ENCODE measurements at places on chromosomes 11 and 22.

- peaks cover 7% of the 10 kb centered on the region for H3K27me3 ChIP-seq
- no peaks in the 10 kb centered on the region for H3K4me1 ChIP-seq
- DNase-seq: no peak
- no peak overlapping the region for H3K4me3 ChIP-seq
- no peak overlapping the region for H3K27ac ChIP-seq
These were observed 23.1 kb upstream of the CAPRIN1 start for GRCh38 chr11:34028425-34028824.

DNA sequence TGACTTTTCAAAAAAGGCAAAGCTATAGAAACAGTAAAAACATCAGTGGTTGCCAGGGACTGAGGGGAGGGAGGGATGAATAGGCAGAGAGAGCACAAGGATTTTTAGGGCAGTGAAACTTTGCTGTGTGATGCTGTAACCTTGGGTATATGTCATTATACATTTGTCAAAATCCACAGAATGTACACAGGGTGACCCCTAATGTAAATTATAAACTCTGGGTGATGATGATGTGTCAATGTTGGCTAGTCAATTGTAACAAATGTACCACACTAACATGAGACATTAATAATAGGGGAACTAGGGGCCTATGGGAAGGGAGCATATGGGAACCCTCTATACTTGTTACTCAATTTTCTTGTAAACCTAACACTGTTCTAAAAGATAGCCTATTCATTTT lies 24.8 kb downstream of the RIBC2 start:
- H3K27me3 ChIP-seq: peaks cover 25% of the 10 kb centered on the region
- H3K4me1 ChIP-seq: peaks cover 20% of the 10 kb centered on the region
- no peaks in the 10 kb centered on the region for H3K36me3 ChIP-seq
- H3K4me3 ChIP-seq: no peak overlapping the region
- no peak for DNase-seq

DNA sequence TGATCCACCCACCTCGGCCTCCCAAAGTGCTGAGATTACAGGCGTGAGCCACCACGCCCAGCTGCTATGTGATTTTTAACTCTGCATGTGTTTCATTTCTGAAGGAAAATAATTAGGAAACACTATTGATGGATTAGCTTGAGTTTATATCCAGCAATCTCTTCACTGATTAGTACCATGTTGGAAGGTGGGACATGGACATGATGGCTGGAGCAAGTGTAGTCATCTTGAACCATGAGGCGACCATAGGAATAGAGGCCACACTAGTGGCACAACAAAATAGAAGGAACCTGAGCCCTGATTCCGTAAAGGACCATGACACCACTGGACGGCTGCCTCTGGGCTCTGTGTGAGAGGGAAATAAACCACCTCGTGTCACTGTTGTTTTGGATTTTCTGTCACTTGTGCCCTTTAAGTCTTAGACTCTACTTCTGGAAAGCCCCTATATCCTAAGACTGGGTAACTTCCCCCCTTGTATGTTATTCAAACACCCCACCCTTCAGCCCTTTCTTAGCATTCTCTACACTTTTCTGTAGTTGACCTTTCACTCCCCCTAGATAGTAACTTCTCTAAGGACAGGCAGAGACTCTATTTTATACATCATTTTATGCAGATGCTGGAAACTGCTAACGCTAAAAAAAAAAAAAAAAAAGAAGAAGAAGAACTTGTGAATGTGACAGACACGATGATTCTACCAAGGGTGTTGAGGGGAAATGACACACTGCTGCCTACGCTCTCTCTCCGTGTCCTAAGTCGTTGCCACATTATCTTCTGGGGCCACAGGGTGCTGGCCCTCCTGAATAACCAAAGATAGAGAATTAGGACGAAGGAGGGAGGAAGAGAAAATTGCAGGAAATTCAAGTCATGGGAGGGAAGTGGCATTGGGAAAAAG lies 2.7 kb upstream of the VPS37C start:
- H3K27ac ChIP-seq: peak overlapping the region; percentile 24
- H3K4me3 ChIP-seq: no peak overlapping the region
- H3K27me3 ChIP-seq: no peaks in the 10 kb centered on the region
- DNase-seq: no peak
- H3K36me3 ChIP-seq: peaks cover 20% of the 10 kb centered on the region
- peaks cover 19% of the 10 kb centered on the region for H3K4me1 ChIP-seq

- H3K36me3 ChIP-seq: no peaks in the 10 kb centered on the region
- H3K27me3 ChIP-seq: peaks cover 32% of the 10 kb centered on the region
- H3K4me3 ChIP-seq: no peak overlapping the region
- no peak for DNase-seq
- peaks cover 8% of the 10 kb centered on the region for H3K4me1 ChIP-seq
These were observed 3.6 kb upstream of the AIFM3 start for GRCh38 chr22:20963201-20964052.

- no peak for DNase-seq
- H3K27me3 ChIP-seq: peaks cover 25% of the 10 kb centered on the region
- no peak overlapping the region for H3K4me3 ChIP-seq
- no peaks in the 10 kb centered on the region for H3K36me3 ChIP-seq
- H3K4me1 ChIP-seq: no peaks in the 10 kb centered on the region
These were observed 5.0 kb upstream of the MRPL11 start for GRCh38 chr11:66443602-66444001.

DNA sequence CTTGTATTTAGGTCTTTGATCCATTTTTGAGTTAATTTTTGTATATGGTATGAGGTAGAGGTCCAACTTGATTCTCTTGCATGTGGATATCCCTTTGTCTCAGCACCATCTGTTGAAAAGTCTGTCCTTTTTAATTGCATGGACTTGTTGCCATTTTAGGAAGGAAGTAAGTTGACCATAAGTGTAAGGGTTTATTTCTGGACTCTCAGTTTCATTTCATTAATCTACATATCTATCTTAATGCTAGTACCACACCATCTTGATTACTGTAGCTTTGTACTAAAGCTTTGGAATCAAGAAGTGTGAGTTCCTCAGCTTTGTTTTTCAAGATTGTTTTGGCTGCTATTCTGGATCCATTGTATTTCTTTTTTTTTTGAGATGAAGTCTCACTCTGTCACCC lies 31.4 kb downstream of the CBL start:
- DNase-seq: no peak
- no peak overlapping the region for H3K27ac ChIP-seq
- H3K4me1 ChIP-seq: peaks cover 20% of the 10 kb centered on the region
- peaks cover 27% of the 10 kb centered on the region for H3K36me3 ChIP-seq

GRCh38 chr22:19515654-19516377 lies 8.4 kb downstream of the CLDN5 start:
- no peak overlapping the region for H3K27ac ChIP-seq
- no peaks in the 10 kb centered on the region for H3K27me3 ChIP-seq
- H3K36me3 ChIP-seq: no peaks in the 10 kb centered on the region
- no peak for DNase-seq
- no peak overlapping the region for H3K4me3 ChIP-seq

GRCh38 chr22:44206696-44207095 lies 26.0 kb downstream of the PARVG start:
- peak overlapping the region; percentile 20 for H3K27ac ChIP-seq
- peaks cover 19% of the 10 kb centered on the region for H3K36me3 ChIP-seq
- DNase-seq: no peak
- H3K4me3 ChIP-seq: no peak overlapping the region
- H3K4me1 ChIP-seq: peaks cover 12% of the 10 kb centered on the region

GRCh38 chr22:31952472-31952871 lies 8.1 kb downstream of the YWHAH start:
- no peak overlapping the region for H3K4me3 ChIP-seq
- peaks cover 53% of the 10 kb centered on the region for H3K4me1 ChIP-seq
- H3K27ac ChIP-seq: peak overlapping the region; percentile 46
- no peaks in the 10 kb centered on the region for H3K27me3 ChIP-seq

- no peaks in the 10 kb centered on the region for H3K27me3 ChIP-seq
These were observed 18.3 kb downstream of the SUN2 start for GRCh38 chr22:38737302-38738060.

- peak overlapping the region; percentile 4 for H3K4me3 ChIP-seq
- no peaks in the 10 kb centered on the region for H3K4me1 ChIP-seq
- H3K27me3 ChIP-seq: peaks cover 32% of the 10 kb centered on the region
- H3K36me3 ChIP-seq: no peaks in the 10 kb centered on the region
These were observed 1.2 kb downstream of the GUCY1A2 start for GRCh38 chr11:107017104-107017432.

DNA sequence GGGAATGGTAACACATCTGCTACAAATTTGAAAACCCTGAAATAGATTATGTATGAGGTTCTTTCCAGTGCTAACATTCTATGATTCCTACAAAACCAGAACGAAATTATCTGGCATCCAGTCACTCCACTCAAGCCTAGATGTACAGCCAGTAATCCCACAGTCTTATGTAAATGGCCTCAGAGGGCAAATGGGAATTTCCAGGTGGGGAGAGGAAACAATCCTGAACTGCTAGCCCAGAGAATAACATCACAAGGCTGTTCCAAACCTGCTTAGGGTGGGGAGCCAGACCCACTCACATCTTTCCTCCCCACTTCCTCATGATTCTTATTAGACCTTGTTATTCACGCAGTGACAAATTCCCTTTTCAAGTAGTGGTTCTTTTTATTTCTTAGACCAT lies 3.5 kb downstream of the FIBIN start:
- no peak overlapping the region for H3K4me3 ChIP-seq
- DNase-seq: no peak
- H3K36me3 ChIP-seq: no peaks in the 10 kb centered on the region
- no peaks in the 10 kb centered on the region for H3K4me1 ChIP-seq

GRCh38 chr11:69873166-69874077 lies 54.2 kb upstream of the FGF3 start:
- peaks cover 11% of the 10 kb centered on the region for H3K27me3 ChIP-seq
- DNase-seq: no peak
- H3K4me1 ChIP-seq: no peaks in the 10 kb centered on the region
- H3K36me3 ChIP-seq: peaks cover 2% of the 10 kb centered on the region
- H3K4me3 ChIP-seq: no peak overlapping the region

- H3K4me1 ChIP-seq: no peaks in the 10 kb centered on the region
- no peak overlapping the region for H3K4me3 ChIP-seq
- peaks cover 36% of the 10 kb centered on the region for H3K36me3 ChIP-seq
- no peak for DNase-seq
- no peaks in the 10 kb centered on the region for H3K27me3 ChIP-seq
These were observed 63.3 kb downstream of the TRIM44 start for GRCh38 chr11:35725885-35726284.

DNA sequence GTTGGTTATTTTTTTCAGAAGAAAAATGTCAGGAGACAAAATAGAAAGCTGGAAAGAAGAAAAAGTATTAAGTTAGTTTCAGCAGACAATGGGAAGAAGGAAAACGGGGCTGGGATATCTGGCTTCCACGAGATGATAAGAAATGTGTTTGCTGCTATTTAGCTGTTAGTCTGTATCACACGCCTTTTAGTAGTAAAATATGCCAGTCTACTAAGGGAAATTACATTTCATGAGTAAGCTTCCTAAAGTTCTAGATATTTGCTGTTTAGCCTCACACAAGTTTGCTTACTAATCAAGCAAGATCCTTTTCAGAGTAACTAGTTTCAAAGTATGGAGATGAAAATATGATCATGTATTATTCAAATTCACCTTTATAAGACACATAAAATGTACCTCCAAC lies 1.5 kb downstream of the OR51B4 start:
- H3K27ac ChIP-seq: no peak overlapping the region
- no peak overlapping the region for H3K4me3 ChIP-seq
- no peak for DNase-seq
- no peaks in the 10 kb centered on the region for H3K4me1 ChIP-seq
- no peaks in the 10 kb centered on the region for H3K36me3 ChIP-seq

DNA sequence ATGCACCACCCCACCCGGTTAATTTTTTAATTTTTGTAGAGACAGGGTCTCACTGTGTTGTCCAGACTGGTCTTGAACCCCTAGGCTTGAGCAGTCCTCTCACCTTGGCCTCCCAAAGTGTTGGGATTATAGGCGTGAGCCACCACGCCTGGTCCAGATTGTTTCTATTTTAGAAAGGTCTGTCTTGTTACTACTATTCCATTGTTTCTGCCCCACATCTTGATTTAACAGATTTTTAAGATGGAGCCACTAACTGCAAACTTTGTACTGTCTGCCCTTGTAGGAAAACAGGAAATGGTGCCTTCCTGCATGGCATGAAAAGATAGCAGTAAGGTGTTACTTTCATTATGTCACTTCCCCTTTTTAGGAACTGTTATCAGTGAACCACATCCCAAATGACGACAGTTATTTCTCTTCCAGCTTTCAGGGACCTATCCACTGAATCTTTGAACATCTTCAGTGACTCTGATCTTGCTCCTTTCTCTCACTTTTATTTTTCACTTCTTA lies 23.2 kb downstream of the TAF1D start:
- H3K27ac ChIP-seq: peak overlapping the region; percentile 86
- peaks cover 18% of the 10 kb centered on the region for H3K4me1 ChIP-seq
- H3K27me3 ChIP-seq: no peaks in the 10 kb centered on the region
- peaks cover 13% of the 10 kb centered on the region for H3K36me3 ChIP-seq
- H3K4me3 ChIP-seq: peak overlapping the region; percentile 71

DNA sequence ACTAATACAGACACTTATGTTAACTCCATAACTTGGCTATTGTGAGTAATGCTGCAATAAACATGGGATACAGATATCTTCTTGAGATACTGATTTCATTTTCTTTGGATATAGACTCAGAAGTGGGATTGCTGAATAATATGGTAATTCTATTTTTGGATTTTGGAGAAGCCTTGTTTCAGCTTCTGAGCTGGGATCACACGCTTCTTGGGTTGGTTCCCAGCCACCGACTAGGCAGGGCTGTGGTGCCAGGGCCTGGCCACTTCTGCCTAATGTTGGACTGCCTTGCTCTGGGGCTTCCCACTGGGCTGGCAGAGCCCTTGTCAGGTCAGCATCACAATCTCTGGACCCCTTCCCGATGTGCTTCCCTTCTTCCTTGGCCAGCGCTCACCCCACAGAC lies 14.0 kb upstream of the MCHR1 start:
- H3K27ac ChIP-seq: no peak overlapping the region
- no peak for DNase-seq
- peaks cover 12% of the 10 kb centered on the region for H3K36me3 ChIP-seq
- H3K27me3 ChIP-seq: peaks cover 8% of the 10 kb centered on the region
- H3K4me1 ChIP-seq: peaks cover 6% of the 10 kb centered on the region

DNA sequence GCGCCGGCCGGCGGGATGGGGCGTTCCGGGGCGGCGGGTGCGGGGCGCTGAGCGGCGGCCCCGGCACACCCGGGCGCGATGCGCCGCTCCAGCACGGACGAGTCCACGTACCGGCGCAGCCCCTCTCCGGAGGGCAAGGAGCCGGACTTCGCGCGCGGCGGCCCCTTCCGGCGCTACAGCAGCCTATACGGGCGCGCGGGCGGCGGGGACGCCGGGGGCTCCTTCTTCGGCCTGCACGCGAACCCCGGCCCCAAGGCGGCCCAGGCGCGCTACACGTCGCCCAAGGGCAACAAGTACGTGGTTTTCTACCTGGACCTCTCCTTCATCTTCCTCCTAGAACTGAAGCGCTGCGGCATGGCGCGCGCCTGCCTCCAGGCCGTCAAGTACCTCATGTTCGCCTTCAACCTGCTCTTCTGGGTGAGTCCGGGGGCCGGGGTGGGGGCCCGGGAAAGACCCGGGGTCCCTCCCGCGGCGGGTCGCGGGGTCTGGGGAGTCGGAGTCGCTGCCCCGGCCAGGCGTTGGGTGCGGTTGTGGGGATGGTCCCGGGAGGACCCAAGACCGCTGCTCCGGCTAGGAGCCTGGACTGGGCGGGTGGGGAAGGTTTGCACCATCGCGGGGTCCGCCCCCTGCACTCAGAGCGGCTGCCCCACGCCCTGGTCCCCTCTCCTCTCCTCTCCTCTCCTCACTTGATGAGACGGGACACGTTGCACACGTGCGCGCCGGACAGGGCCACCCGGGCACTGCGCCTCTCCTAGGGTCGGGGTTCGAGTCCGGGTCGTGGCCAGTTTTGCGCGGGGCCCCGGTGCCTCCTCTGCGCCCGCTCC lies 7.5 kb downstream of the TSPAN4 start:
- no peak overlapping the region for H3K4me3 ChIP-seq
- H3K27ac ChIP-seq: no peak overlapping the region
- no peak for DNase-seq

- no peak overlapping the region for H3K27ac ChIP-seq
- H3K4me1 ChIP-seq: peaks cover 9% of the 10 kb centered on the region
- H3K27me3 ChIP-seq: peaks cover 33% of the 10 kb centered on the region
- H3K36me3 ChIP-seq: peaks cover 4% of the 10 kb centered on the region
These were observed 11.0 kb upstream of the CACNA1I start for GRCh38 chr22:39559456-39560105.
